Activated T-cell treated with anti-CD3 and anti-CD28 coated beads, Interleukin-2, amount 50 U/mL, for 72 hours (primary cell): ENCODE measurements at places on chromosomes 1 and 21.

DNA sequence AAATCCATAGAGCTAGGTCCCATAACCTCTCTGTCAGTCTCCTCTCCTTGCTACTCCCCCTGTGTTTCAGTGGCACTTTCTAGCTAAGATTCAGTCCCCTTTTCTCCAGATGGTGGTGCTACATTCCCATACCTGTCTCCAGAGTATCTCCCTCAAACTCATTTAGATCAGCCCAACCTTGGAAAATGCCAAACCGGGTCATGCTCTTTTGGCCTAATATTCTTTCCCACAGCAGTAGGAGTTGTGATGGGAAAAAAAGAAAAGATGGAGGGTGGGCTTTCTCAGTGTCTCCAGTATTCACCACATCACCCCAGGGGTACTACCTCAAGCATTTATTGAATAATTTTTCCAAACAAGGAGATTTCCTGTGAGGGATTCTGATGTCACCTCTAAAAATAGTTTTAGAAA is 3.2 kb upstream of the RXFP4 start:
- peak; percentile 40 for DNase-seq

DNA sequence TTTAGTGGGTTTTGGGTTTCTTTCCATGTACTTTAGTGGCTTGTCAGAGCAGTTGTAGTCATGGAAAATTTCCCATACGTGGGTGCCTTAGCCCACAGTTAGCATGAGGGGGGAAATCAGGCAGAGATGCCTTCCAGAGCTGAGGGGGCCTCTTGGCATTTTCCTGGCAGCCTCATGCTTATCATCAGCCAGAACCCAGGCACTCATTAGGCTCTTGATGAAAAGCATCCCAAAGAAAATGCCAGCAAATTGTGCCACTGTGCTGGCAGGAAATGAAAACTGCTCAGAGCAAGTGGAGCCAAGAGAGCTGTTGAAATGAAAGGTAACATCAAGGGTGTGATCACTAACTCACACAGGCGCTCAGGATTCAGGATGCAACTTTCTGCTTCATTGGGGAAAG is 128.0 kb downstream of the TNNI3K start:
- DNase-seq = no peak

- DNase-seq = peak; percentile 10
Observed at GRCh38 chr1:150106341-150106740, 38.8 kb downstream of the VPS45 start.

- DNase-seq = no peak
Observed at GRCh38 chr1:178651742-178652141, 73.3 kb upstream of the RALGPS2 start.
